ENCODE measurements at places on chromosomes 3 and 15.

DNA sequence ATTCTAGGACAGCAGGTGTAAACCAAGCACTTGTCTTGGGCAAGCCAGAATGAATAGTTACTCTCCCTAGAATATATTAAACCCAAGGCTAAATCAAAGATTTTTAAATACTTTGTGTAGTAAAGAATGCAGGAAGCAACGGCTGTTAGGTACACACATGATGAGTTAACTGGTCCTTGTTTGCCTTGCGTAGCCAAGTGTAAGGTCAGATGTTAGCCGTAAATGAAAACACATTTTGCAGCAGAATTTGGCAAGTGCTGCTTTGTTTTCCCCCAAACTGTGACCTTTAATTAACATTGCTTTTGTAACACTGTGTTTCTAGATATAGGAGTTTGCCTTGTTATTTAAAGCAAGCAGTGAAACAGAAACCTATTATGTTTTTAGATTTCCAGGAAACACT, 368.7 kb downstream of the IL5RA start:
- no peak for DNase-seq

DNA sequence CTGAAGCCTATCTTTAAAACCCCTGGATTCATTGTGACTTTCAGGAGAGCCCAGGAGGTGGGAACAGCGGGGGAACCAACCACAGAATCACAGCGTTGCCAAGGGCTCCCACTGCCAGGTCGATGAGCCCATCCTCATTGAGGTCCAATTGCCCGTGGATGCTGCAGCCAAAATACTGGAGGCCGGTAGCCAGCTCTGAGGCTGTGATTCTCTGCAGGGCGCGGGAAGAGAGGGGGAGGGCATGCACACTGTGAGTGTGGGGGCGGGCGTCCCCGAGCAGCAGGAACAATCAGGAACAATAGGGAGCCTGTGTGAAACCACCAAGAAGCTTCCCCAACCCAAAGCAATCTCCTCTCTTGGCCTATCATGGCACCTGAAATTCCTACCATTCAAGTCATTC, 53.4 kb downstream of the FEM1B start:
- DNase-seq: no peak

- no peak for DNase-seq
Measured at GRCh38 chr3:115148142-115148790, 1.2 kb upstream of the ZBTB20 start.

DNA sequence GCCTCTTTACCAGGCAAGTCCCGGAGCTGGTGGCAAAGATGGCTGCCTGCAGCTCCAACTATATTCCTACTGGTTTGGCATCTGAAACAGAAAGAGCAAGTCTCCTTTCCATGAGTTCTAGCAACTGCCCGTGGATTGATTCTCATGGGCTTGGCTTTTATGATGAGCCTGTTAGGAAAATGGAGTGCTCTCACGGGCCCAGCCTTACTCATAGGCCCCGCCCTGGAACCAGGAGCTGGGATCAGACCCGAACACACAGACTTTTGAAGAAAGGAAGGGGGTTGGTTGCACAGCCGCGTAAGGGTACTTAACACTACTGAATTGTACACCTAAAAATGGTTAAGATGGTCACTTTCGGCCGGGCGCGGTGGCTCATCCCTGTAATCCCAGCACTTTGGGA, 2.9 kb downstream of the NRROS start:
- DNase-seq: no peak

GRCh38 chr3:186129206-186129605, 20.3 kb upstream of the ETV5 start:
- DNase-seq: no peak

GRCh38 chr3:42300013-42300412, 34.0 kb upstream of the CCK start:
- peak; percentile 62 for DNase-seq

DNA sequence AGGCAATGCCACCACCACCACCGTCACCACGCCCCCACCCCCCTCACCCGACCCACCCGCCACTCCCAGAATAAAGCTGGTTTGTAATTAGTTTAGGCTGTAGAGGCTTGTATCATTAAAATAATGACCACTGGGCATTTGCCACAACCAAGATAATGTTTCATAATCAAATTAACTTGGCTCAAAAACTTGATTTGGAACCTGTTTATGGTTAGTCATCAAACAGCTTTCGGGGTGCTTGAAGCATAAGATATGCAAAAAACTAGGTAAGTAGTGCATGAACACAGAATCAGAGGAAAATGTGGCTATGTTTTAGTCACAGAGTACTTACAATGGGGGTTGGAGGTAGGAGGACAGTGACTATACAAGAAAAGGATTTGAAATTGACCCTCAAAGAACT, 115.1 kb downstream of the FHIT start:
- no peak for DNase-seq

DNA sequence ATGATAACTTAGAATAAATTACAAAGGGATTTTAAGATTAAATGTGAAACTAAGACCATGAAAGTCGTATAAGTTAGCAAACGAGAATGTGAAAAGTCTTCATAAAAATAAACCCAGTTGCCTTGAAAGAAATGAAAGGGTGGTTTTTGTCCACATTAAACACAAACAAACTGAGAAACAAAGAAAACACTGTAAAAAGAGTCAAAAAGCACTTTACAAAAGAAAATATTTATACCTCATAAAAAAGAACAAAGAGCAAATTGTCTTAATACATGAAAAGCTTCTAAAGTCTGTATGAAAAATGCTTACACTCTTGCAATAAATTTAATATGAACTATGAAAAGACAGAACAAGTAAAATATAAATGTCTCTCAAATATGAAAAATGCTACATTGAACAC, 865.9 kb upstream of the CADM2 start:
- DNase-seq: no peak

DNA sequence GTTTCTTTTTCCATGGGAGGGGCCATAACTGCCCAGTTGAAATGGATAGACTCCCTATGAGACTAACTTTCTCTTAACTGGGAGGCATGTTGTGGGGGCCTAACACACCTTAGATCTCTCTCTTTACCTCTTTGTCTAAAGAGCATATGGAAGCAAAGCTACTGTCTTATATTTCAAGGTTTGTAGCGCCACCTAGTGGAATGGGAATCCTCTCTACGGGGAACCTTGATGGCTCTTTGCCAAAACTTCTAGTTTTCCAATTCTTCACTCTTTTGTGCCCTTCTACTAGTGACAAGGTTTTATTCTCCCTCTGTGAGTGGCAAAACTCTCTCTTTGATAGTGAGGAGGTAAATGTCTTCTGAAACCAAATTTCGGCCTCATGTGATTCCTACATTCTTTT, 1030.4 kb upstream of the CADM2 start:
- DNase-seq: no peak

DNA sequence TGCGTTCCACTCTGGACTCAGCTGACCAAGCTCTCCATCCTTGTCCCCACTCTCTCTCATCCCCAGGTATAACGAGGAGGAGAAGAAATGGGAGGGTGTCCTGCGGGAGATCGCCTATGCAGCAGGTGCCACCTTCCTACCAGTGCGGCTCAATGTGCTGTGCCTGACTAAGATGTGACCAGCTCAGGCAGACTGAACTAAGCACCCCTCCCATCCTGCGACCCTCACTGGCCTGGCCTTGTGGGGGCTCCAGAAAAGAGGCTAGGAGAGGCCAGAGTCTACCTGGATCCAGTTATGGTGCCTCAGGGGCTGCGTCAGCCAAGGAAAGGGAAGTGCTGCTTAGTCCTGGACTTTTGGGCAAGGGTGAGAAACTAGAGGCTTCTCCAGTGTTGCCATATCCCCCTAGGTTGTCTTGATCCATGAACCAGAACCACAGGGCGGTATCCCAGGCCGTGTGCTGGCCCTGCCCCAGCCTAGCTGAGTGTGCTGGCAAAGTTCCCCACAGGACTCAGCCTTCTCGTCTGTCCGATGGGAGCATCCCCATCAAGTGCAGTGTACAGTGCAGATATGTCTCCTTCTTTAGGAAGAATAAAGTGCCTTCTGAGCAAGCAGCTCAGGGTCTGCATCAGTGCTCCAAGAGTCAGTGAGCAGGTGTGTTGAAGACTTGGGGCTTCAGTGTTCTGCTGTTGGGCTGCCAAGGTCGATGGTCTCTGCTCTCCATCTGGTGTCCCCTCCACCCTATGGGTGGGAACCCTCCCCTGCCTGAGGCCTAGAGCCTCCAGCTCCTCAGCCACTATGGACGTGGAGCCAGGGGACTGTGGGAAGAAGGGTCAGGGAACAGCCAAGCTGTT, 6.7 kb downstream of the KLHL40 start:
- DNase-seq: no peak

DNA sequence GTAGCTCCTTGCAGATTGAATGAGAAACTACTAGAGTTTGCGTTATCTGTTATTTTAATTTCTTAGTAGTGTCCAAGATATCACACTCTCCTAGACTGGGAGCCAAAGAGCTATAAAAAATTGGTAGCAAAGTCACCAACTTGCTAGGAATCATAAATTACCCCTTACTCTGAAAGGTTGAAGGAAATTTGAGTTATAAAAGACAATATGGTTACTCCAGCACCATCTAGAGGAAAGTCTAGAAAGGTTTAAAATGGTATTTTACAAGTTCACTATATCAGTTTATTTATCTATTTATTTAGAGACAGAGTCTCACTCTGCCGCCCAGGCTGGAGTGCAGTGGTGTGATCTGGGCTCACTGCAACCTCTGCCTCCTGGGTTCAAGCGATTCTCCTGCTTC, 121.6 kb downstream of the RBPMS2 start:
- no peak for DNase-seq

- no peak for DNase-seq
Measured at GRCh38 chr3:29683018-29683993, 402.4 kb downstream of the RBMS3 start.

GRCh38 chr3:165753560-165753959, 83.7 kb downstream of the BCHE start:
- no peak for DNase-seq
